Upper lobe of right lung (tissue), 1 donor: ENCODE measurements at places on chromosomes 1 and 21.

DNA sequence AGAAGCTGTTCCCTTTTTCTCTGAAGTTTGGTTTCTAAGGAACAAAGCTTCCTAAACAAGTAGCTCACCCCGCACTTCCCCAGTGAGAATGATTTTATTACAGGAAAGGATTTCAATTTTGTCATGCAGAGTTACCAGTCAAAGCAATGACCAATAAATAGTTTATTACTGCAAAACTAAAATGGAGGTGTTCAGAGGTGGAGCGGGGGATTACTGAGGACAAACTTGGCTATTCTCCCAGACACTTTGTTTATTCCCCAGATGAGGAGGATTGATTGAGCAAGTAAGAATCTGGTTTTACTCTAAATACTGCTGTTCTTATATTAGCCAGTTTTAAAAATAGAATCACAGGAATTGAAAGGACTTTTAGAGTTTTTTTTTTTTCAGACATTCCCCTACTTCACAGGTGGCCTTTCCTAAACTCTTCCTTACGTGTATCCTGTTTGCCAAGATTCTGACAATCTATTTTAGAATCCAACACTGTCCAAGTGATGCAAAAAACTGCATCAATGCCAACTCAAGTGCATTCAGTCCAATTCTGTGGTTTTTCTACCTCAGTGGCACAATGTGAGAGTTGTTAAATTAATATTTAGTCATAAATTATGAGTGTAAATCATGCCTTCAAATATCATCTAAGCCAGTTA is 136.1 kb downstream of the TNFSF18 start:
- DNase-seq = no peak

DNA sequence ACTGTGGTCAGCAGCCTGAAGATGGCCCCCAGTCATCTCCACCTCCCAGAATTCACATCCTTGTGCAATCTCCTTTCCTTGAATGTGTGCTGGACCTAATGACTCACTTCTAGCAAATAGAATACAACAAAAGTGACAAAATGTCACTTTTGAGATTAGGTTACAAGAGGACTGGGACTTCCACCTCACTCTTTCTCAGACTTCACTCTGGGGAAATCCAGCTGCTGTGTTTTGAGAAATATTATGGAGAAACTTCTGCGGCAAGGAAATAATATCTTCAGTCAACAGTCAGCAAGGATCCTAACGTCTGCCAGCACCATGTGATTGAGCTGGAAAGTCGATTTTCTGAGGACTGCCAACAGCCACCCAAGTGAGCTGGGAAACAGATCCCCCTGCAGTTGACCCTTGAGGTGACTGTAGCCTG is 70.5 kb upstream of the GADD45A start:
- DNase-seq = no peak

DNA sequence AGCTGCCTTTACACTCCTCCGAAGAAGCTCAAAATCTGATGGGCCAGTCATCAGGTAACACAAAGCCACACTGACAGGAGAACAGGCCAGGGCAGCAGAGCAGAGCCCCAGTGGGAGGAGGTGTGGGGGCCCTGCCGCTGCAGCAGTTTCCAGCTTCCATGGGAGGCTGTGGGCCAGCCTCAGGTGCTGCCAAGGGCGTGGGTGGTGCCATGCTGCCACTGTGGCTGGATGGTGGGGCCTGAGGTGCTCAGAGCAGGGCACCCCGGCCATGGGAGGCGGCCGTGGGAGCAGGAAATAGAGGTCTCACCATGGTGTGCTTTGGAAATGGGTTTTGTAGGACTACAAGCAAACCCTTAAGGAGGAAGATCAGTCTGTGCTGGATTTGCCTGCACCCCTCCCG is 50.8 kb upstream of the COL6A1 start:
- DNase-seq = no peak

- no peak for DNase-seq
Measured at GRCh38 chr1:221029981-221030649, 150.9 kb downstream of the HLX start.

DNA sequence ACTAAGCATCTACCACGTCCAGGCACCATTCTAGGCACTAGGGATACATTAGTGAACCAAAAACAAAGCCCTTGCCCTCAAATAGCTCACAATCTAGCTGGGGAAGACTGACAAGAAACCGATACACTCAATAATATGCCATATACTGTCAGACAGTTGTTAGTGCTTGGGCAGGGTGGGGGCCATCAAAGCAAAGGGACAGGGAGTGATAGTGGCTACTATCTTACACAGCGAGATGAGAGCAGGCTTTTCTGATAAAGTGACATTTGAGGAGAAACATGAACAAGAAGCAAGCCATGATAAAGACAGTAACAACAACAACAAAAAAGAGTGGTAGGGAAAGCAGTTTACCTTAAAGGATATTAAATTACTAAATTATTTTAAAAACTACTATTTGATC is 41.1 kb downstream of the ERO1B start:
- DNase-seq = no peak

DNA sequence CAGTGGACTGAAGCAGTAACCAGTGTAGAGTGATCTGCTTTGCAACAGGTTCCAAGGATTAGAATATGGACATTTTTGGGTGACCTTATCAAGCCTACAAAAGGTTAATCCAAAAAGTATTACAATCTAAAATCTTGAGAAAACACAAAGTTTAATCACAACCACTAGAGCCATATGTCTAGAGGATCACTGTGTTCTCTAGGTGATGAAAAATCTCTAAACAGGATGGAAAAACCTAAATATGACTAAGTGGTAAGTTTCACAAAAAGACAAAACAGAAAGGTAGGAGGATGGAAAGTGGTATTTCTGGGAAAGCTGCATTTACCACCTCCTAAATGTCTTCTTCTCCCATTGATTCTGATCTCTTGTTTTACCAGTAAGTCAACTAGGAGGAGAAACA is 411.1 kb upstream of the CXADR start:
- no peak for DNase-seq

- no peak for DNase-seq
Measured at GRCh38 chr21:40254540-40255465, 387.6 kb downstream of the PCP4 start.

GRCh38 chr21:39363607-39364555 is 15.0 kb upstream of the HMGN1 start:
- DNase-seq = no peak

GRCh38 chr21:32328595-32328994 is 29.9 kb downstream of the MRAP start:
- no peak for DNase-seq

DNA sequence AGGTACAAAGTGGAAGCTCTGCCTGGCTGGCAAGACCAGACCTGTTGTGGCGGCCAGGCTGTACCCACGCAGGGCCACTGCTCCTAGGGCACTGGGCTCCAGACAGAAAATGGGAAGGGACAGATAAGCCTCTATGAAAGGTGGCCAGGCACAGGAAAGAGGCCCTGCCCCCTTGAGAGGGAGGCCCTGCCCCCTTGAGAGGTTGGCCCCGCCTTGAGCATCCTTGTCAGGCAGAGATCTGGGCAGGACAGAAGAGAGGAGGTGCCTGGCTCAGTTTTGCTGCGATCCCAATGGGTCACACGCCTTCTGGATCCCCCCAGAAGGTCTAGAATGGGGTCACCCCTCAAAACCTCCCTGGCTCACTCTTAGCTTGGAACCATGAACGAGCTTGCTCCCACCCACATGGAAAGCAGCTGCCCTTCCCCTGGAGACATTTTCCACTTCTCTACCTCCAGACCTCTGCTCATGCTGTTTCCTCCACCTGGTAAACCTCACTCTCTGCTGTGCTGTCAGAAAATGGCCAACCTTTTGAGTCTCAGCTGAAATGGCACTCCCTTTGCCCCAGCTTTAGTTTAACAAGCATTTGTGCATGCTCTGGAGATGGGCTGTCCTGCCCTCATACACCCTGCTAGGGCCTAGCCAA is 17.5 kb upstream of the ECE1 start:
- no peak for DNase-seq

DNA sequence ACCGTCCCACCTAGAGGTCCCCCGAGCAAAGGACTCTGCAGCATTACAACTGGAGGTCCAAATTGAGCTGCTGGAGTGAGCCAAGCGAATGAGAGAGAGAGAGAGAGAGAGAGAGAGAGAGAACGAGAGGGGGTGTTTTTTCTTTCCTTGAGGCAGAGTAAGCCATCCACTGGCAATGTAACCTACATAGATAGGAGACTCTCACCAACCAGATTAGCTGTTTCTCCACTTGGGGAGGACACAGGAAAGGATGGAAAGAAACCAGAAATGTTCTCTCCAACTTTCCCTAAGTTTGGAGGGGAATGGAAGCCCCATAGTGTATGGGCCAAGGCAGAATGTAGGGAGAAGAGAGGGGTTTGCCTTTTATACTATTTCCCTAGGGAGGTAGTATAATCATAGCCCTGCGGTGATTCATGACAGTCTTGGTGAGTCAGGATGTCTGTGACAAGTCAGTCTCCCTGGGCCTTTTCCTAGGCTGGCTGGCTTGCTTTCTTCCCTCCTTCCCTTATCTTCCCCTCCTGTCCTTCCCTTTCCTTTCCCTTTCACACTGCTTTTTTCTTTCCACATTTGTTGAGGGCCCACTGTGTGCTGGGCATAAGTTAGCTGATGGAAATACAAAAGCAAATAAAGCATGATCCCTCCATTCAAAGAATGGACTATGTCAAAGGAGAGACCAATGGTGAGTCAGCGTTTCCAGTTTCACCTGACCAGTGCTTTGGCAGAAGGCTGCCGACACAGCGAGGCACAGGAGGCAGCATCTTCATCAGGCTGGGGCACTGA is 7.1 kb downstream of the FNDC7 start:
- no peak for DNase-seq

DNA sequence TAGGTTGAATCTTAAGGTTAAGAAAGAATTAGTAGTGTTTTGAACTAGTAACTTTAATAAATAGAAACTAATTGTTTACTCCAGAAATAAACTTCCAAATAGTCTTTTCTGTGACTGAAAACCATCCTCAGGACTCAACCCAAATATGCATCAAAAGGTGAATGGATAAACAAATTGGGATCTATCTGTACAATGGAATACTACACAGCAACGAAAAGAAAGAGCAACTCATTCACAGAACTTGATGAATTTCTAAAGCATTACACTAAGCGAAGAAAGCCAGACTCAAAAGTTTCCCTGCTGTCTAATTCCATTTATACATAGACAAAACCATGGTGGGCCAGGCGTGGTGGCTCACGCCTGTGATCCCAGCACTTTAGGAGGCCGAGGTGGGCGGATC is 25.0 kb downstream of the HEYL start:
- DNase-seq = no peak

DNA sequence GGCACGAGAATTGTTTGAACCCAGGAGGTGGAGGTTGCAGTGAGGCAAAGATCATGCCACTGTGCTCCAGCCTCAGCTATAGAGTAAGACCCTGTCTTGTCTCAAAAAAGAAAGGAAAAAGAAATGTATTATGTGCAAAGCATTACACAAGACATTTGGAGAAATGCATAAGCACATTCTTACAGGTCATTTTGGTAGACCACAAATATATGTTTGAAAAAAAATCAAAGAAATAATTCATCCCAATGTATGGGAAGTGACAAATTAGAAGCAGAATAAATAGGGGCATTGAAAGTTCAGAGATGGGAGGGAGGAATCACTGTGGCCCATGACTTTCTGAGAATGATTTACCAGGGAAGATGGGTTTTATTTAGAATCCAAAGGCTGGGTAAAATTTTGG is 283.5 kb upstream of the ADAMTS5 start:
- no peak for DNase-seq

GRCh38 chr1:230791986-230792564 is 44.9 kb downstream of the CAPN9 start:
- no peak for DNase-seq

DNA sequence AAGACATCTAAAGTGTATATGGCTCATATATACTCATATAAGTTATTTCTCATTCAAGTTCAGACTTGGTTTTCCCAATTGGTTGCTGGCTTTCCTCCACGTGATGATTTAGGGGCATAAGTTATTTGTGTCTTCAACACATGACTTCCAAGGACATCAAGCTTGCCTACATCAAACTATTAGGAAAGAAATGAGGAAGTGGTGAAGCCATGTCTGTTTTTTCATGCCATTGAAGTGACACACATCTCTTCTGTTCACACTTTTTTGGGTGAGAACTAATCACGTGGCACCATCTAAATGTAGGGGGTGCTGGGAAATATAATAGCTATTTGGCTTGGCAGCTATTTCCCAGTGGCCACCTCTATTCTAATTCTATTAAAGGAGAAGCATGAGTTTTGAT is 282.1 kb downstream of the OMA1 start:
- DNase-seq = no peak

DNA sequence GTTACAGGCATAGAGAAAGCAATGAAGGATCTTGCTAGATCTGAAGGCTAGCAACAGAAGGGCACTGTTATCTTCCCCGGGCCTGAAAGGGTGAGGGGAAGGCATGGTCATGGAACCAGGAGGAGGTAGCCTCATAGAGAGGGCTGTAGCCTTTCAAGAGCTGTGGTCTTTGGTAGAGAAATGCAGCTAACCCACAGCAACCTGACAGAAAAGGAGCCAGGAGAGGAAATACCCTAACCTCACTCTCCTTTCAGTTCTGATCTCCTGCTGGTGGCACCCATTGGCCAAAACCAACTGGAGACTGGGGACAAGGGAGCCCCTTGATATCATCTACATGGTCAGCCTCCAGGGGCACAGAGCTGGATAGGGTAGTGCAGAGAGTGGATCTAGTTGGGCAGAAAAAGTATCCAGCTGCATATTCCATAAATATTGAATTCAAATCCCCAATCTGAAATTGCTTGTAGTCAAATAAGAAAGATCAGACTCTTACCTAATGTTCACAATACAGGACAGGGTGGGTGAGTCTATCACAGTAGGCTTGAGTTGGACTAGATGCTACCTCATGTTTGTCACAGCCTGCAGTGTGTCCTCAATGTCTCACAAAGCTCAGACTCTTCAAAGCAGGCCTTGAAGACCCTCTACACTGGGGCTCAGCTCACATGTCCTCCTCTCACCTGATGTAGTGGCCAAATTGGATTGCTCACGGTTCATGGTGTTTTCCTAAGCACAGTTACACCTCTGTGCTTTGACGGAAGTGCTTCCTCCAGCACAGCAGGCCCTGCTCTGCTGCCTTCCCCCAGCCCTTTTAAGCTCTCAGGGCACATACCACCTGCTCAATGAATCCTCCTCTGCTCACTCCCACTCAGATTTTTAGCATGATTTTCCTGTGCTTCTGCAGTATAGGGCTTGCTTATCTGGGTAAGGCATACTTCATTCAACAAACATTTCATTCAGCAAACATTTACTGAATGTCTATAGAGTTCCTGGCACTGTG is 74.1 kb upstream of the JUN start:
- DNase-seq = no peak

- no peak for DNase-seq
Measured at GRCh38 chr1:244435562-244436205, 16.0 kb downstream of the ADSS2 start.

- no peak for DNase-seq
Measured at GRCh38 chr1:221711063-221711577, 30.8 kb downstream of the DUSP10 start.

DNA sequence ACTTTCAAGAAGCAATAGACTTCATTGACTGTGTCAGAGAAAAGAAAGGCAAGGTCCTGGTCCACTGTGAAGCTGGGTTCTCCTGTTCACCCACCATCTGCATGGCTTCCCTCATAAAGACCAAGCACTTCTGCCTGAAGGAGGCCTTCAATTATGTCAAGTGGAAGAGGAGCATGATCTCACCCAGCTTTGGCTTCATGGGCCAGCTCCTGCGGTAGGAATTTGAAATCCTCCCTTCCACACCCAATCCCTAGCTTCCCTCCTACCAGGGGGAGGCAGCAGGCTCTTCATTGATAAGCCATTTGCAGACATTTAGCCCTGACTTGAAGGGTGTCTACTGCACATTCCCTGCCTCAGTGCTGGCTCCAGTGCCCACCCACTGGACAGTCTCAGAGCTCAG is 84.3 kb upstream of the RHOU start:
- no peak for DNase-seq

GRCh38 chr1:180221462-180221861 is 8.6 kb upstream of the LHX4 start:
- DNase-seq = peak; percentile 2
